ENCODE measurements at places on chromosomes 6 and 20.
A peak's percentile ranks its signal among the peaks of the same experiment; 100 is the strongest.

DNA sequence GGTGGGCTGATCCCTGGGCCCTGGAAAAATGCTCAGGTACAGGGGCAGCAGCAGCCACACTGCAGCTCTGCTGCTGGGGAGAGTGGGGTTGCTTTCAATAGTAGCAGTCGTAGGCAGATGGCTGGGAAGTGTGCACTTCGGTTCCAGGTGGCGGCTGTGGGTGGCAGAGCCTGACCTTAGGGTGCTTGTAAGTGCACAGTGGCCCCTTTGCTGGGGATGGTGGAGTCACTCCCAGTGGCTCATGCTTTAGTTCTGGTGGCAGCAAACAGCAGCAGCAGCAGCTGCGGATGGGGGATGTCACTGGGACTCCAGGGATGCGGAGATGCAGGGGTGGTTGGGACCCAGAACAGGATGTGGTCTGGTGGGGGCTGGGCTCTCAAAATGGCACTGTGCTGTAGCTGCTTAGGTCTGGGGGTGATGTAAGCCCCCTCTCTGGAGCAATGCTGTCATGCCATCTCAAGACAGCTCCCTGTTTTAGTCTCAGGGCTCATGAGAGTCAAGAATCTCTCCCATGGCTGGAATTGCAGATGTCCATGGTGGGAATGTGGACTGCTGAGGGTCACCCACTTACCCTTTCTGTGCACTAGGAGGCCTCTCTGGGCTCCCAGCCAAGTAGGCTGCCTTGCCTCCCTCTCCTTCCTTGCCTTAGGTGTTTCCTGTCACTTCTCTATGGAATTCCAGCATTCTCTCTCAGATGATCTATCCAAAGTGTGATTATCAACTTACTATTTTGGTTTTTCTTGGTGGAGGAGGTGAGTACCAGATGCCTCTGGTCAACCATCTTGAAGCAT is 146.7 kb upstream of the SLC22A23 start:
- peak; percentile 16 for DNase-seq

DNA sequence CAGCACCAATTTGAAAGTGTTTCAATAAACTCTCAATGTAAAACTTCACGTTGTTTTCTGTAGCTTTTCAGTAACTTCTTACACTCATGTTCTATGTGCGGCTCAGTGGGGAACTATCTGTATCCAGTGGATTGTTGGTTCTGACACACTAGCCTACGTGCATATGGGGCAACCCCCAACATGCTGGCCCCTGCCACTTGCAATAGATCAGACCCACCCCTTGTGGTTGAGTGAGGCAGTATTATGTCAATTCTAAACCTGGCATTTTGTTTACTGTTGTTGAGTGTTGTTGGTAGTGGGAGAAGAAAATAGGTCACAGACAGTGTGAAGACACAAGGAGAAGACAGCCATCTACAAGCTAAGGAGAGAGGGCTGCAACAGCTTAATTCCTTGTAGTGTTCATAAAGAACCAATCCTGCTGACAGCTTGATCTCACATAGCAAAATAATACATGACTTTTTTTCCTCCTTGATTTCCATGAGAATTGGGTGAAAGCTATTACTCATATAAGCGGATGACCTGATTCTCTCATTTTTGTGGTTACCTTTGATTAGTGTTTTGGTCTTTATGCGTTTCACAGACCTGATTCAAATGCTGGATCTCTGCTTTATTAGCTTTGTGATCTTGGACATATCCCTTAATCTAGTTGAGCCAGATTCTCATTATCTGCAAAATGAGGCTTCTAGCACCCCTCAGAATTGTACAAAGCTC is 320.4 kb downstream of the LAMA2 start:
- DNase-seq, result no peak

GRCh38 chr20:41133709-41134361 is 3.5 kb upstream of the PLCG1 start:
- no peak for DNase-seq

GRCh38 chr20:37627767-37628130 is 66.1 kb upstream of the CTNNBL1 start:
- no peak for DNase-seq

DNA sequence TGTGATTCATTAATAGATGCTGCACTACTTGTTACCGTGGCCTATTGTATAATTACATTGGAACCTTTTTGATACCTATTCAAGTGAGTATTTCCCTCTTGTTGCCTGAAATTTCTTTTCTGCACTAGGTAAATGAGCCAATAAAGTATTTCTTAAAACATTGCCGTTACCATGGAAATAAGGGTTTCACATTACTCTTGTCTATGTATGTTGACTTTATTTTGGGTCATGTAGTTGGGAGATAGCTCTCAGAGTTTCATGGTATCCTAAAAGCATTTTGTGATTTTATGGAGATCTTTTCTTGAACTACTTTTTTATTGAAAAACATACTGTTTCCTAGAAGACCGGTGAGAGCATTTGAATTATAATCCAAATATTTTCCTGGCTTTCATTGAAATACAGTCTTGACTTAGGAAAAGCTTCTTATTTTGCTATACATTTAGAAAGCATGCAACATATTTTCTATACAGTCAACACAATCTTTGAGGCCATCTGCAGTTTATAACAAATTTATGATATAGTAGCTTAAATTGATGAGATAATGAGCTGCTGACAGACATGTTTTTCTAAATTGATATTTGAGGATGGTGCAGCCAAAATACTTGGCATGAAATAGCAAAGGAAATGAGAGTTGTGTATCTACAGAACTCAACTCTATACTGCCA is 650.4 kb downstream of the RFPL4B start:
- DNase-seq, result no peak

DNA sequence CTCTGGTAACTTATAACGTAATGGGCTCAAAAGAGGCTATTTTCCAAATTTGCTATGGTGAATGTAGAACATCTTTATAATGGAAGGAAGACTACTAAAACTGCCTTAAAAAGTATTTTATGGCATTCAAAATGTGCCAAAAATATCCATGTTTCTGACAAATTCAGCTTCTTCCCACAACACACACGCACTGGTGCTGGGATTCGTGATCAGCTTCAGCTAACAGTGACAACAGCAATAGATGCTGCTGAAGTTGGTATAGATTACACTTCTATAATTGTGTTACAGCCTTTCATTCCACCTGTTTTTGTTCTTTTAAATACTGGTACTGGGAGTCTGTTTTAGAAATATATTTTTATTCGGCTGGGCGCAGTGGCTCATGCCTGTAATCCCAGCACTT is 19.0 kb downstream of the NUDT3 start:
- DNase-seq, result no peak

GRCh38 chr6:169935348-169935718 is 183.9 kb downstream of the ERMARD start:
- DNase-seq, result no peak

GRCh38 chr20:37356961-37357371 is 11.0 kb downstream of the SRC start:
- no peak for DNase-seq

DNA sequence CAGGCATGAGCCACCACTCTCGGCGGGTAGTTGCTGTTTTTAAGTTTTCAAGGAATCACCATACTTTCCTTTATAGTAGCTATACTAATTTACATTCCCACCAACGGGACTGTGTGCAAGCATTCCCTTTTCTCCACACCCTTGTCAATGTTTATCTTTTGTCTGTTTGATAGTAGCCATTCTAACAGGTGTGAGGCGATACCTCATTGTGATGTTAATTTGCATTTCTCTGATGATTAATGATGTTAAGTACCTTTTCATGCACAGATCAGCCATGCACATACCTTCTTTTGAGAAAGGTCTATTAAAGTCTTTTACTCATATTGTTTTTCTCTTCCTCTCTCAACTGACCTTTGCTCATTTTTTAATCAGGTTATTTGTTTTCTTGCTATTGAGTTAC is 43.0 kb upstream of the CCND3 start:
- no peak for DNase-seq

GRCh38 chr6:20071998-20072397 is 140.3 kb downstream of the MBOAT1 start:
- no peak for DNase-seq

- DNase-seq, result no peak
Observed at GRCh38 chr6:7493866-7494265, 47.6 kb upstream of the DSP start.

DNA sequence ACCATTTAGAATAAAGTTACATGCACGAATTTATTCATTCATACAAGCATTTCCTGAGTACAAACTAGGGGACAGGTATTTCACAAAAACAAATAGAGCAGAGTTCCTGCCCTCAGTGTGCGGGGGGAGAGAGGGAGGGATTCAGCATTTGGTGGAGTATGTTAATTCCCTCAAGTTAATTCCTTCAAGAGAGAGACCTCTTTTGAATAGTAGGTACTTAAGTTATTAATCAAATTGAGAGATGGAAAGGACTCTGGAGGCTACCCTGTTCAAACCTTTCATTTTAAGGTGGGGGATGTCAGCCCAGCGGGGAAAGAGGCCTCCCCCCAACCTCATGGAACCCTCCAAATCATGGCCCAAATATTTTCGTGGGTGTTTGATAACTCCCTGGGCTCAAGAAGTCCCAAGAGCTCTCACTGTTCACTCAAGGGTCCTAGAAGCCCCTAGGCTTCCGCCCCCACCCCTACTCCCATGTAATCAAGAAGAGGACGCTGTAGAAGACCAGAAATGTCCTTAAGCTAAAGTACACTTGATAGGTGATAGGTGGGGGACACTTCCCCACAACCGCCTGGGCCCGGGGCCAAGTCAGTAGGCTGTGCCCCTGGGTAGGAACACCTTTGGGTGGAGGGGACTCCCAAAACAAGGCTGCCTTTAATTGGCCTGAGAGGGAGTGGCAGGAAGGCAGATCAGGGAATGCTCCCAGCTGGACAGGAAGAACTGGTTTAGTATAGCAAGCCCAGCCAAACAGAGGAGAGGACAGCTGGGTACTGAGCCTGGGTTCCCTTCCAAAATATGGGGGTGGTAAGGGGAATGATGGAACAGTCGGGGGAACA is 2.9 kb downstream of the SDC4 start:
- no peak for DNase-seq

- no peak for DNase-seq
Observed at GRCh38 chr6:74284284-74284683, 588.3 kb downstream of the CD109 start.

DNA sequence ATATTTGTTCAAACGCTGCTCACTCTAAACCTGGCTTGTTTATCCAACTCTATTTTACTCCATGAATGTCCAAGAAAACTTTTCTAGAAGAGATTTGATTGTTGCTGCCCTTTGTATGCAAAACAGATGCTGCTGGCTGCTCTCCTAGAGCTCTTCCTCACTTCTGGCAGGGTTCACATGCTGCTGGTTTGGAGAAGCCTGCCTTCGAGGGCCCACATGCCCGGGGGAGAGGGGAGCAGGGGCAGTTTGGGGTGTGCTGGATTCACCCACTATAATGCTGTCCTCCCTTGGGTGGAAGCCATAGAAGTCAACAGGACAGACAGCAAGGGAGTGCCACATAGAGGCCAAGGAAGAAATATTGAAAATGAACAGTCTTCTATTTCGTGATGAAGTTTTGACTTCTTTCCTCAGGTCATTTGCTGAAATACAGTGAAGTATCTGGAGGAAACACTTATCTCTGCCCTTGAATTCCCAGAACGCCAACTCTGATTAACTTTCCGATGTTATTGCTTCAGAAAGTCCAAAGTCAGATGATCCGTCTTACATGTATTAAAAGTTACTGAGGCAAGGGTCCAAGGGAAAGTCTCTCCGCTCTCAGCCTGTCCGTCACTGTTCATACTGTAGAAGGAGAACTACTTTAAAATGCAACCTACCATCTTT is 32.4 kb downstream of the LY86 start:
- no peak for DNase-seq

DNA sequence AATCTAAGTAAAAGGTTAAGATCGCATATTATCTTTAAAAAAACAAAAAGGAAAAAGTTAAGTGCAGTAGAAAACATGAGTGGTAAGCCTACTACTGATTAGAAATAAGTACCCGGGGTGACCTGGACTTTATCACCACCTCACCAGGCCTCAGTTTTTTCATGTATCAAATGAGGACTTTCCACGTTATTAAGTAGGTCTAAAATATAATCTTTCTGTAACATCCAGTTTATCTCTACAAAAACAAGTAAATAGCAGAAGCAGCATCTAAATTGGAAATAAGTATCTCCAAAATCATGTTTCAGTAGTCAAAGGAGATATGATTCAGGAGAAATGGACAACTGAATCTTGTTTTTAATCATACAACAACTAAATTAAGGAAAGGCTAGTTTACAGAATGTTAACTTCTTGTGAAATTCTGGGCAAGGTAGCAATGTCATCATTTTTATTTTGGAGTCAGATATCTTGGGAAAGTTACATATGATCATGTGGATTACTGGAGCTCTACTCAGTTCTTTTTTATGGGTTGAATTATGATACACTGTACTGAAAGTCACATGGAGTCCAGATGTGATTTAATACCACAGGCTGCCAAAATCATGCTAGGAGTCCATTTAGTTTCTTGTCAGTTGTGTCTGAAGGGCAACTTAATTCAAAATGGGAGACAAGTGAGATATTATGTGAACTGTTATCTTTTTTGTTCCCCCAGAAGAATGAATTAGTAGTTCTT is 114.7 kb upstream of the PRL start:
- peak; percentile 14 for DNase-seq
